ENCODE measurements at places on chromosomes 4 and X.

DNA sequence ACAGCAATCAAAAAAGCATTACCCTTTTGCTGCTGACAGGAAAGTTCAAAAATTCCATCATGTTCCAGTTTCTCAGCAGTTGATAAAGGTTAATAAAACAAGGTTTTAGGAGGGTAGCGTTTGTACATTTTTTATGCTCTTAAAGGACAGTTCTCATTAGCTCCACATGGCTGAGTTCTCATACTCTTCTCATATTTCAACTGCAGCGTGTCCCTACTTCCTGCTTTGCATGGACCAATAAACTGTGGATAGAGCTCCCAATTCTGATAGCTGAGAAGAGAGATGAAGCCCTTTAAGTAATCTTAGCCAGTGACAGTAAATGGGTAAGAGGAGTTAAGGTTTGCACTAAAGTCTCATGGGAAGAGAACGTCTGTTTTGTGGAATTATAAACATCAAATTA is 53.5 kb downstream of the SPANXA2 start:
- DNase-seq: peak; percentile 17

GRCh38 chr4:158046345-158046744 is 126.5 kb downstream of the GASK1B start:
- no peak for DNase-seq

DNA sequence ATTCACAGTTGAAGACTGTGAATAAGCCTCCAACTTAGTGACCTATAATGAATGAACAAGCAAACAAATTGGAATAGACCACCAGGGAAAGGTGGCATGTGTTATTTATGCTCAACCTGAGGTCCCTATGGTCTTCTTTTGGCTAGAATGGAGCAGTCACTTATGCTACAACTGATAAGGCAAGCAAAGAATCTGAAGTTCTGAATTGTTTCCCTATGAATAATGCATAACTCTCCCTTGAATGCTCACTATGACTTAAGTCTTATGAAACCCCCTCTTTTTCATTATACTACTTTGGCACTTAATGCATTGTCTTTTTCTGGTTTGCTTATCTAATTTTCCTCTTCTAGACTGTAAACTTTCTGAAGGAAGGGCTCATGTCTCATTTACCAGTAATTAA is 2.6 kb downstream of the GIMD1 start:
- no peak for DNase-seq

DNA sequence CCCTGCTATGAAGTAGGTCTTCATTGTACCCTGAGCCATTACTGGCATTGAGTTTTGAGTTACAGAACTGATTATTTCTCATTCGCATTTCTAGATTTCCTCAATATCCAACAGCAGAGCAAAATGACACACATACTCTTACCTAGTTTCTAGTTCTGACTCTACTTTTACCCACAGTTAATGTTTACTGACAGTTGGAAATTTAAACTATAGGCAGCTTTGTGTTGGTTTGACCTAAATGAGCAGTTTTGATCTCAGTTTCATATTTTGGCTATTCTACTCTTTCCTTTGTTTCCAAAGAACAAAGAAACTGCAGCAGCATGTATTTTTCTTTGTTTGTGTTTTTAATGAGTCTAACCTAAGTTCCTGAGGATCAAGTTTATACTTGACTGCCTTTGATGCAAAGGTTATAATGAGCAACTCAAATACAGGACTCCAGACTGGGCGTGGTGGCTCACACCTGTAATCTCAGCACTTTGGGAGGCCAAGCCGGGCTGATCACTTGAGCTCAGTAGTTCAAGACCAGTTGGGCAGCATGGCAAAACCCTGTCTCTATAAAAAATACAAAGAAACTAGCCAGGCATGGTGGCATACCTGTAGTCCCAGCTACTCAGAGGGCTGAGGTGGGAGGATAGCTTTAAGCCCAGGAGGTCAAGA is 30.4 kb downstream of the TXK start:
- DNase-seq: no peak

GRCh38 chrX:3271183-3271833 is 75.1 kb downstream of the MXRA5 start:
- no peak for DNase-seq

GRCh38 chr4:24689212-24689611 is 104.9 kb upstream of the DHX15 start:
- DNase-seq: no peak

- no peak for DNase-seq
These were observed 4.2 kb downstream of the TLL1 start for GRCh38 chr4:165877286-165877685.

DNA sequence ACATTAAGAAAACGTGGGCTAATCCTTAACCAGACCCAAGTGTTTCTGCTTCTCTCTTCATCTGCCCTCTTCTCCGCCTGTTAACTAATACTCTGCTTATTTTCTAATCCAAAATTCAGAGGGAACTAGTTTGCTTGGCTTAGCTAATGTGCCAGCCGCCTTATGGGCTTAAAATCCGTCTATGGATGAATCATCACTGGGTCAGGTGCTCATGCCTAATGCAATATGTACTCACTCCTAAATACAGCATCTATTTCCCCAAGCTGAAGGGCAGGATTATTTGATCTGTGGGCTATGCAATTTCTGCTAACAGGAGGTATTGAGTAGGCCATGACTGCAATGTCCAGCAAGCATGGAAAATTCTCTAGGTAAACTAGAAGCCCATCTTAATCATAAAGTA is 12.4 kb downstream of the DYNLT3 start:
- DNase-seq: no peak

DNA sequence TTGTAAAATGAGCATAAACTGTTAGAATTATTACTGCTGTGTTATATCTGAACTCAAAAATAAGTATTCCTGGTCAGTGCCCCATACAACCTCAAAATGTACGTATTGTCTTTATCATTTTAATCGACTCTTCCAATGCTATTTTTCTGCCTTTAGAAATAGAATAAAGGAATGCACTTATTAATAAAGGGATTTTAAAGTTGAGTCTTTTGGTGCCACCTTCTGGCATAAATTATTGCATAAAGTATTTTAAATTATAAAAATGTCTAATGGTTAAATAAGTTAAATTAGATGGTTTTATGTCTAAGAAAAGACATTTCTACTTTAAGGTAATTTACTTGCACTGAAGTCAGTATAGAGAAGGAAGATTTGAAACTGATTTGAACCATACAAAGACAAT is 424.0 kb upstream of the NDST4 start:
- DNase-seq: peak; percentile 13

DNA sequence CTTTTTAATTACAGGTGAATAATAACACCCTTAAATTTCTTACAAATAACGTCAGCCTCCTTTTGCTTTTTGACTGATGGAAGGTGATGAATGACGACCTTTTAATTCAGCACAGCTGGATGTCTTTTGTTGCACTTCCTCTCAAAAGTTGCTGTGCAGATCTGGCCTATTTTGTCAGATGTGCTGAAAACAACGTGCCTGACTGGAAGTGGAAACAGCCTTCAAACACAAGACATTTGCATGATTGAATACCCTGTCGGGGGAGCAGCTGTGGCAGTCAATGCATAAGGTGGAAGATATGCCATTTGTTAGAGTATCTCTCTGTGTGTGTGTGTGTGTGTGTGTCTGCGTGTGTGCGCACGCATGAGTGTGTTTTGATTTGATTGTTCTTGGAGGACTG is 579.7 kb downstream of the SPRY1 start:
- DNase-seq: no peak
